Activated CD4-positive, alpha-beta T cell treated with anti-CD3 and anti-CD28 coated beads for 24 hours (primary cell): ENCODE measurements at places on chromosomes 11 and 22.

- no peak for DNase-seq
These were observed 11.1 kb upstream of the PHLDA2 start for GRCh38 chr11:2940147-2940920.

- no peak for DNase-seq
These were observed 1.2 kb downstream of the MYO7A start for GRCh38 chr11:77129069-77129841.

GRCh38 chr11:63868399-63869064, 29.6 kb downstream of the MARK2 start:
- no peak for DNase-seq

GRCh38 chr11:107438148-107438547, 19.5 kb downstream of the CWF19L2 start:
- no peak for DNase-seq

DNA sequence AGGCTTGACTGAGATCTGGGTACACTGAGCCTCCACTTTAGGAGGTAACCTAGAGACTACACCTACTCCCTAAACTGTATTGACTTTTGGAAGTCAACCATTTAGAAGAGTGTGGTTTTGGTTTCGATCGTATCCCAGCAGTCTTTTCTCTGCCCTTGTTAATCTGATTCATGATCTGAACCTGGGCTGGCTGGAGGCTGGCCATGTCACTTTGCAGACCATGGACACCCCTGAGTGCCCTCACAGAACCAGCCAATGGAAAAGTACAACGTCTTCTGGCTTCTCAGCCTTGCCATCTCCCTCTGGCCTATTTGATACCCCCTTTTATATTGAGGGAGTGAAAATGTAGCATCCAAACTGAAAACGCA, 10.8 kb downstream of the EHF start:
- DNase-seq: no peak

DNA sequence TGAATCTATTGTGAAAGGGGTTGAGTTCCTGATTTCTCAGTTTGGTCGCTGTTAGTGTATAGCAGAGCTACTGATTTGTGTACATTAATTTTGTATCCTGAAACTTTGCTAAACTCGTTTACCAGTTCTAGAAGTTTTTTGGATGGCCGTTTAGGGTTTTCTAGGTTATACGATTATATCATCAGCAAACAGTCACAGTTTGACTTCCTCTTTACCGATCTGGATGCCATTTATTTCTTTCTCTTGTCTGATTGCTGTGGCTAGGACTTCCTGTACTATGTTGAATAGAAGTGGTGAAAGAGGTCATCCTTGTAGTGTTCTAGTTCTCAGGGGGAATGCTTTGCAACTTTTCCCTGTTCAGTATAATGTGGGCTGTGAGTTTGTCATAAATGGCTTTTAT, 24.6 kb upstream of the OOSP4B start:
- no peak for DNase-seq

DNA sequence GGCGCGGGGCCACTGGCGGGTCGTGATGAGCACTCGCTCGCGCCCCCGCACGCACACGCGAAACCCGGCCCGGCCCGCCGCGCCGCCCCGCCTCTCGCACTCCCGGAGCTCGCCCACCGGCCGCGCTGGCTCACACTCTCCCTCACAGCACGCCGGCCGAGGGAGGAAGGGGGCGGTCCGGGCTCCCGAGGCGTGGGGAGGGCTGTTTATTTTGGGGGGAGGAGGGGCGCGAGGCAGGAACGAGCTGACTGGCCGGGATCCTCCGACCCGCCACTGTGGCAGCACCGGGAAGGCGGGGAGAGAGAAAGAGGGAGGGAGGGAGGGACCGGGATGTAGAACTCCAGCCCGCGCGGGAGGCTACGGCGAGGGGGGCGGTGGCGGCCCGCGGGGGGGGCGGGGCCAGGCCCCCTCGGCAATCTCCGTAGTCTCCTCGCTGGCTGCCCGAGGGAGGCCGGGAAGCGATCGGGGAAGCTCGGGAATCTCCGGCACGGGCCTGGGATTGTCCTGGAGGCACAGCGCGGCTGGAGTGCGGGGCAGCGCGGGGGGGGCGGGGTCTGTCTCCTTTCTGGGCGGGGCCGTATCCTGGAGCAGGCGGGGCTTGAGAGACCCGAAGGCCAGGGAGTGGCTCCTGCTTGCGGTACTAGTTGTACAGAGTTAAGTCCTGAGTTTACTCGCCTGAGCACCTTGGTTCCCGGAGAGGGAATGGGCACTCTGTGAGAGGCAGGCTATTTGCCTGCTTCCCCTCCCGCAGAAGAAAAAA, at the start of gene RBFOX2:
Gene RBFOX2, minus strand, starts transcription at position 179 of the 760 bp plus-strand sequence. CDS start 399 bp downstream, outside the sequence.
- DNase-seq: peak; percentile 76

DNA sequence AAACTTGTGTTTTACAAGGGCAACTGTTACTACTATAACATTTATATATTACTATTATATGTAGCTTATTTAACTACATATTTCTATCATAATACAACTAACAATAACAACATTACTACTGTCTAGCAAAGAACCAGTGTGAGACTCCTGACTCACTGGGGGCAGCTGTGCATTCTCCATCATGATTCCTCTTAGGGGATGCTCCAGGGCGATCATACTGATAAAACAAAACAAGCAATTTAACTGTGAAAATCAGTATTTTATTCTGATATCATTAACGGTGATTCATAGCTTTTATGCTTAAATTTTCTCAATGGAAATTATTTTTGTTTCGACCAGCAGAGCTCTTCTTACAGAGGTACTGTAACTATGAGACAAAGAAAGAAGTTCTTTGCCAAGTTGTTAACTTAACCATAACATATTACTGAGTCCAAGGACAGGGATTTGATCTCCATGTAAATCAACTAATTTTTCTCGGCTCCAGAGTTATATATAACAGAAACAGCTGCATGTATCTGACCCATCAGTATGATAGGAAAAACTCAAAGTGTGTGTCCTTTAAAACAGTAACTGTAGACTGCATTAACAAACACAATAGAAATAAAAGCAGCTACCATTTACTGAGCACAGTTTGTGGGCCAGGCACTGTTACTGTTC, 24.8 kb upstream of the FNBP4 start:
- DNase-seq: no peak

DNA sequence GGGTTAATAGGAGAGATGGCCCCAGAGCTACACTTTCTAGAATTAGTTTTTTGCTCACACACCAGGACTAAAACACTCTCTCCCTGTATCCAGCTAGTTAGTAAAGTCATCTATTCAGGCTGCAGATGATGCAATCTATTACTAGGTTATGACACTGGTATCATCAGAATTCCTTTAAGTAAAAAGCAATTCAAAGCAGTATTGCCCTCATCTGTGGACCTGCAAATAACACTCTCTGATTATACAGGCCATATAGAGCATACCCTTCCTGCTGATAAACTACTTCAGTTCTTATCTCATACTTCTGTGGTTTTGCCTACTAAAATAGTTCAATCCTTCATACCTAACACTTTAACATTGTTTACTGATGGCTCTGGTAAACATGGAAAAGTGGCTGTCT, 13.5 kb upstream of the MTMR2 start:
- no peak for DNase-seq

- DNase-seq: no peak
These were observed 88.9 kb downstream of the ARFGAP2 start for GRCh38 chr11:47087801-47088200.

- no peak for DNase-seq
These were observed 6.0 kb downstream of the RNF169 start for GRCh38 chr11:74754507-74755252.

GRCh38 chr11:69440876-69441275, 40.6 kb upstream of the LINC01488 start:
- DNase-seq: no peak

GRCh38 chr11:130032931-130033330, 30.3 kb upstream of the PRDM10 start:
- no peak for DNase-seq

GRCh38 chr11:81098471-81098870, 1635.2 kb downstream of the FAM181B start:
- no peak for DNase-seq

DNA sequence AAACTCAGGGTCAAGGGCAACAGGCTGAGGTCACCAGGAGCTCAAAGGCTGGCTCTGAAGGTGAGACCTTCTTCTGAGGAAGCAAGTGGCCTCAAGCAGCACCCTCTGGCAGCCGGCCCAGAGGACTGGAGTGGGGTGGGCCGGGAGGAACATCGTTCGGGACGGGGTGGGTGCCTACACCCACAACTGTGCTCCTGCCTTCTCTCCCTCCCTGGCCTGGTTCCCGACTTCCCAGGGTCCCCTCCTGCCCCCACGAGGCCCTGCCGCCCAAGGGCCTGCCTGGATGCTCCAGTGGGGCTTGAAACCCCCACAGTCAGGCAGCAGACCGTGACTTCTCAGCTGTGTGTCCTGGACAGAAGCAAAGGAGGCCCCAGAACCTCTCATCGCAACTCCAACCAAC, 195.7 kb downstream of the IGLL1 start:
- DNase-seq: no peak

DNA sequence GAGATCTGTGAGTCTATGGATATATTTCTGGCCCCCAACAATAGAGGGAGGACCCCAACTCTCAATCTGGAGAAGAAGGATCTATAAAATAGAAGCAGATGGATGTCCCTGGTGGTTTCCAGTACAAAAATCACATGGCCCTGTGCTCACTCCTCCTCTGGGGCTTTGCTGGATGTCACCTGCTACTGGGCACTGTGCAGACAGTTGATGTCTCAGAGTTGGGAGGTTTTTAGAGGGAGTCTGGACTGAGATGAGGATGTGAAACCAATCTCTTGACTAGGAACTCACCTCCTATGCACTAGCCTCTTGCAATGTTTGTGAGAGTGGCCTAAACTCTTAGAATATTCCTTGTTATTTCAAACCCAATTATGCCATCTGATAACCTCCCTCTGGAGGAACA, 107.2 kb downstream of the SCN3B start:
- DNase-seq: no peak

DNA sequence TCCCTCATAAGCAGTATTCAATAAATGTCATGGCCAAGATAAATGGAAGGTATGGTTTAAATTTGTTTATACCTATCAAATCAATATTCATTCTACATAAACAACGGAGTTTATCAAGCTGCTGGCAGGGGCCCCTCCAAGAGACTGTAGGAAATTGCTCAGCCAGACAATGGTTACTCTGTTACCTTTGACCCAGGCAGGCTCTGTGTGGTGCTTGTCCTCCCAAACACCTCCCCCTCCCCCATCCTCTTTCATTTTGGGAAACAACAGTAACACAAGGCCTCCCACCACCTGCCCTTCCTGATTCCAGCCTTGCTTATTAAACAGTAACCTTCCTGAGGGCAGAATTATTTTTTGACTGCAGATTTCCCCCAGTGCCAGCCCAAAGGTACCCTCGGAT, 10.5 kb upstream of the ZBTB16 start:
- DNase-seq: no peak

- DNase-seq: no peak
These were observed 132.1 kb downstream of the DSCAML1 start for GRCh38 chr11:117664897-117665296.

GRCh38 chr22:43388420-43388851, 23.4 kb upstream of the MPPED1 start:
- peak; percentile 63 for DNase-seq

GRCh38 chr11:113202431-113202830, 112.0 kb upstream of the TTC12 start:
- no peak for DNase-seq

- no peak for DNase-seq
These were observed 15.1 kb upstream of the CEP295 start for GRCh38 chr11:93646399-93646798.

- no peak for DNase-seq
These were observed 103.5 kb downstream of the BCR start for GRCh38 chr22:23283591-23284503.

DNA sequence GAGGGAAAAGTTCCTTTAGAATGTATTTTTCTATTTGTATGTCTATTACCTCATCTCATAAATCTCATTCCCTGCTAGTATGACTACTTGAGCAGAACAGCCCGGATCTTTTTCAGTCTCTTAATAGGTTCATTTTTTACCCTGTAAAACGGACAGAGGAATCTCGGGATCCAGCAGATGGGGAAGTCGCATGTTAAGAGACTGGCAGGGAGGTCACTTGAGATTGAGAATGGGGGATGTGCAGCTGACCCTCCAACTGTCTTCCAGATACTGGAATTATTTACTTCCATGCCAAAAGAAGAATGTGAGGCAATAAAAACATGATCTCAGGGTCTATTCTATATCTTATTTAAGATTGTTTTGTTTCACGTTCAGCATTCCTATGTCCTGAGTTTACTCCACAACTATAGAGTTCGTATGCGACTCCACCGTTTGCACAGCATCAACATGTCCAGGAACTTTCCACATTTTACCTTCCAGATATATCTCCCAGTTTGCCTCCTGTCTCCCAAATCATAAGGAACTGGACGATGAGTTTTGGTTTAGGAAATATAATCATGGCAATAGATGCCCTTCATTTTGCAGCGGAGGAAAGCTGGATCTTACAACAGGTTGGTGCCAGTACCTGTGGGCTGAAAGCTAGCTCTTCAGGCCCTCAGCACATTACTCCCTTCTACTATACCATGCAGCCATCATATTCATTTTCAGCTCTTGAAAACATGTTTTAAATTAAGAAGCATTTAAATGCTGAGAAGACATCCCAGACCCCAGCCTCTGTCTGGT, 181.5 kb downstream of the MAML2 start:
- no peak for DNase-seq

- no peak for DNase-seq
These were observed 118.2 kb upstream of the KIRREL3 start for GRCh38 chr11:127118811-127119210.

GRCh38 chr11:3128356-3129180, 36.5 kb downstream of the OSBPL5 start:
- no peak for DNase-seq

- no peak for DNase-seq
These were observed 4.5 kb upstream of the JAML start for GRCh38 chr11:118229274-118229847.

DNA sequence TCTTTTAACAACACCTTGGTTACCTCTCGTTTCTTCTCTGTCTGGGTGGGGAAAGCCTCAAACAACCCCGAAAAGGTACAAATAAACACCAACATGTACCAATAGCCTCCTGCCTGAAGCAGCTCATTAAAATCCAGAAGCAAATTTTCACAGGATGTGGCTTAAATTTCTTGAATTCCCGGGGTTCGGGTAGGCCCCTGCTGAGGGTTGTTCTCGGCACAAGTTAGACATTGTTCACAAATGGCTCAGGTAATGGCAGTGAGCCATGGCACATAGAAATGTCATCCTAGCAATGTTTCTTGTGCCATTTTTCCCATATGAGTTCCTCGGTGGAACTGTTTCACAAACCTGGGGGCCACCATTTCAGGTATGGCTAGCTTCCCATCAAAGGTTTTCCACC, 19.7 kb upstream of the GLYATL1 start:
- DNase-seq: no peak
